ENCODE measurements at places on chromosomes 5 and 9. TPM values are rescaled to one million over a fixed set of nuclear protein-coding genes. Genes with fewer than 3 reads are reported as not detected.

The PRUNE2 gene
- 6.2 TPM for total RNA-seq

The HMMR gene
- total RNA-seq: 29.6 TPM

The ZDHHC11B gene
- total RNA-seq: not detected

The CYLC2 gene
- total RNA-seq: not detected

The HTR1A gene
- total RNA-seq: not detected

The FAM200C gene
- 4.8 TPM for total RNA-seq

The PRR7 gene
- total RNA-seq: 6.2 TPM

The BTNL8 gene
- total RNA-seq: not detected

The CAMK4 gene
- 10.3 TPM for total RNA-seq

The PCDHB15 gene
- total RNA-seq: 0.28 TPM

The ZNF366 gene
- total RNA-seq: 0.05 TPM

The PFN3 gene
- not detected for total RNA-seq

The SLC6A7 gene
- not detected for total RNA-seq

The CCDC192 gene
- not detected for total RNA-seq

The ZFAND5 gene
- 199 TPM for total RNA-seq

The FGF1 gene
- total RNA-seq: 3.3 TPM

The POU5F2 gene
- total RNA-seq: 1.2 TPM

The SLC9A3 gene
- 0.65 TPM for total RNA-seq

The TXNDC8 gene
- total RNA-seq: not detected

The ENG gene
- total RNA-seq: 31.6 TPM

The PCDHGA7 gene
- 4.2 TPM for total RNA-seq

The PDZD2 gene
- total RNA-seq: under 0.01 TPM

The TMC1 gene
- 0.28 TPM for total RNA-seq

The CD14 gene
- total RNA-seq: 0.59 TPM

The ALDOB gene
- total RNA-seq: not detected

The OLFML2A gene
- 2.1 TPM for total RNA-seq

The PLAC8L1 gene
- 0.59 TPM for total RNA-seq

The GABBR2 gene
- total RNA-seq: 0.89 TPM

The SPOCK1 gene
- 587 TPM for total RNA-seq

The C9orf153 gene
- 1.1 TPM for total RNA-seq

The LCN15 gene
- total RNA-seq: not detected

The C1QTNF2 gene
- 0.32 TPM for total RNA-seq

The CDC25C gene
- 0.30 TPM for total RNA-seq

The IL9 gene
- not detected for total RNA-seq

The FOXI1 gene
- not detected for total RNA-seq

The CSF1R gene
- 0.89 TPM for total RNA-seq

The GPSM1 gene
- 38.6 TPM for total RNA-seq

The SLC25A2 gene
- 0.30 TPM for total RNA-seq

The SMIM27 gene
- 2.7 TPM for total RNA-seq

The CDC20B gene
- total RNA-seq: not detected

The IL31RA gene
- 1.5 TPM for total RNA-seq

The HAPLN1 gene
- 24.8 TPM for total RNA-seq

The THBS4 gene
- total RNA-seq: 0.30 TPM

The CDH9 gene
- total RNA-seq: 0.59 TPM

The SPINK4 gene
- total RNA-seq: not detected

The FOCAD gene
- total RNA-seq: 129 TPM

The HABP4 gene
- 13.7 TPM for total RNA-seq

The GABRP gene
- total RNA-seq: not detected

All from smooth muscle cell of the umbilical artery (primary cell).